Left lung (tissue), 14 donors: ENCODE measurements at places on chromosomes 2 and 18. TPM values are rescaled to one million over a fixed set of nuclear protein-coding genes. Genes with fewer than 3 reads are reported as not detected.
A peak's percentile ranks its signal among the peaks of the same experiment; 100 is the strongest.

GRCh38 chr2:174048243-174048642 lies 83.1 kb upstream of the SP3 start:
- H3K27ac ChIP-seq, result no peak overlapping the region
- H3K4me1 ChIP-seq, result no peaks in the 10 kb centered on the region
- H3K36me3 ChIP-seq, result no peaks in the 10 kb centered on the region
- no peaks in the 10 kb centered on the region for H3K27me3 ChIP-seq

- H3K4me3 ChIP-seq, result no peak overlapping the region
- peaks cover 4% of the 10 kb centered on the region for H3K27me3 ChIP-seq
- H3K4me1 ChIP-seq, result no peaks in the 10 kb centered on the region
- no peak overlapping the region for H3K27ac ChIP-seq
Observed at GRCh38 chr18:76771192-76771799, 51.1 kb upstream of the ZNF236 start.

GRCh38 chr2:80437959-80438358 lies 133.4 kb upstream of the LRRTM1 start:
- no peaks in the 10 kb centered on the region for H3K4me1 ChIP-seq
- no peaks in the 10 kb centered on the region for H3K27me3 ChIP-seq
- H3K27ac ChIP-seq, result no peak overlapping the region
- DNase-seq, result no peak
- no peak overlapping the region for H3K4me3 ChIP-seq

GRCh38 chr2:7609556-7609955 lies 692.3 kb downstream of the RNF144A start:
- H3K4me3 ChIP-seq, result no peak overlapping the region
- DNase-seq, result no peak
- H3K27me3 ChIP-seq, result no peaks in the 10 kb centered on the region
- H3K4me1 ChIP-seq, result no peaks in the 10 kb centered on the region
- no peak overlapping the region for H3K27ac ChIP-seq
- no peaks in the 10 kb centered on the region for H3K36me3 ChIP-seq

GRCh38 chr2:150332383-150332782 lies 155.1 kb downstream of the RND3 start:
- H3K4me1 ChIP-seq, result no peaks in the 10 kb centered on the region
- H3K27ac ChIP-seq, result no peak overlapping the region
- no peak for DNase-seq
- H3K36me3 ChIP-seq, result no peaks in the 10 kb centered on the region
- H3K4me3 ChIP-seq, result no peak overlapping the region
- H3K27me3 ChIP-seq, result no peaks in the 10 kb centered on the region

DNA sequence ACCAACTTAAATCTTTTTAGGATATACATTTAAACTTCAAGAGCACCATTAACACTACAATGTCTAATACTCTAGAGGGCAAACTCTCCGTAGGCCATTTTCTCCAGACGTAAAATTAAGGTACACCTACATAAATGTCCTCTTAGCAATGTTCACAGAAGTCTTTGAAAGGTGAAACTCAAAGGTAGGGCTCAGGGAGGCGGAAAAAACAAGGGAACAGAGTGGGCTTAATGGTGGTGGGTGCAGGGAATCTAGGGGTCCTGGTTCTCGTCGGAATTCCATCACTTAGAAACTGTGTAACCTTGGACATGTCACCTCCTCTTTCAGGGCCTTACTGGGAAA lies 668 bp downstream of the NFU1 start:
- no peaks in the 10 kb centered on the region for H3K36me3 ChIP-seq
- H3K27ac ChIP-seq, result peak overlapping the region; percentile 99

- H3K36me3 ChIP-seq, result peaks cover 13% of the 10 kb centered on the region
- H3K27ac ChIP-seq, result no peak overlapping the region
Observed at GRCh38 chr2:224545884-224546644, 39.1 kb downstream of the CUL3 start.

DNA sequence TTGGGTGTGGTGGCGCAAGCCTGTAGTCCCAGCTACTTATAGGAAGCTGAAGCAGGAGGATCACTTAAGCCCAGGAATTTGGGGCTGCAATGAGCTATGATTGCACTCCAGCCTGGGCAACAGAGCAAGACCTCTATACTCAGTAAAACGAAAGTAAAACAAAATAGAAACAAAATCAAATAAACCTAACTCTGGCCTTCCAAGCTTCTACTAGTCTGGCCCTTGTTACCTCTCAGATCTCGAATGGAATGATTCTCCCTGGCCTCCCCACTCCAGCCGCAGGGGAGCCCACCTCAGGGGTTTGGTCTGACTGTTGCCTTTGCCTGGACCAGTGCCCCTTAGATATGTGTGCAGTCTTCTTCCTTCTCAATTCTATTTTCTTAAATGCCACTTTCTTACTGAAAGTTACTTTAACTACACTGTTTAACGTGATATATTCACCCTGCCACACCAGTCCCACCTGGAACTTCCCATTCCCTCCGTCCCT lies 160.0 kb upstream of the GCFC2 start:
- DNase-seq, result no peak
- H3K27me3 ChIP-seq, result no peaks in the 10 kb centered on the region
- no peak overlapping the region for H3K27ac ChIP-seq
- no peaks in the 10 kb centered on the region for H3K4me1 ChIP-seq
- H3K4me3 ChIP-seq, result no peak overlapping the region
- H3K36me3 ChIP-seq, result no peaks in the 10 kb centered on the region

- no peak for DNase-seq
- H3K4me3 ChIP-seq, result no peak overlapping the region
- H3K27ac ChIP-seq, result no peak overlapping the region
- peaks cover 14% of the 10 kb centered on the region for H3K4me1 ChIP-seq
- no peaks in the 10 kb centered on the region for H3K36me3 ChIP-seq
- no peaks in the 10 kb centered on the region for H3K27me3 ChIP-seq
Observed at GRCh38 chr2:168992026-168992425, 39.1 kb downstream of the ABCB11 start.

GRCh38 chr2:30341500-30342267 lies 105.4 kb upstream of the LCLAT1 start:
- no peaks in the 10 kb centered on the region for H3K4me1 ChIP-seq
- no peak overlapping the region for H3K27ac ChIP-seq
- DNase-seq, result no peak
- no peak overlapping the region for H3K4me3 ChIP-seq
- no peaks in the 10 kb centered on the region for H3K27me3 ChIP-seq

DNA sequence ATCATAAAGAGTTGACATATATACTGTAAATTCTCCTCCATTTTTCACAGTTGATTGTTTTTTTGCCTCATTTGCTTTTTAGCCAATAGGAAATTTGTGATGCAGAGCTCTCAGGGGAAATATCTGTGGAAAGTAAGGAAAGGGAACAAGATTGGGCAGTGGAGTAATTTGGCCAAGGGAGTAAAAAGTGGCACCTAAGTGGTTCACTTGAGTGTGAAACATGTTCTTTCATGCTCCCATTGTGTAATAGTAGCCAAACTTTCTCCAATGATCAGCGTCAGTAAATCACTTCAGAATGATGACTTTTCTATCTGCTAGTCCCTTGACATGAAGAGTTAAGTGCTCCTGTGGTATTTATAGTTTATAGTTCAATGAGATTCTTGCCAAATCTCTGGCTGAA lies 141.9 kb upstream of the KCNJ3 start:
- no peak overlapping the region for H3K27ac ChIP-seq
- DNase-seq, result no peak
- no peaks in the 10 kb centered on the region for H3K4me1 ChIP-seq
- H3K27me3 ChIP-seq, result no peaks in the 10 kb centered on the region
- no peaks in the 10 kb centered on the region for H3K36me3 ChIP-seq

GRCh38 chr2:67880291-67880761 lies 182.5 kb downstream of the C1D start:
- H3K4me3 ChIP-seq, result no peak overlapping the region
- H3K36me3 ChIP-seq, result no peaks in the 10 kb centered on the region
- H3K4me1 ChIP-seq, result no peaks in the 10 kb centered on the region
- H3K27ac ChIP-seq, result no peak overlapping the region
- H3K27me3 ChIP-seq, result no peaks in the 10 kb centered on the region
- no peak for DNase-seq

GRCh38 chr2:74223941-74224770 lies 25.7 kb downstream of the MTHFD2 start:
- peaks cover 9% of the 10 kb centered on the region for H3K36me3 ChIP-seq
- peak overlapping the region; percentile 16 for H3K27ac ChIP-seq
- H3K4me1 ChIP-seq, result peaks cover 7% of the 10 kb centered on the region
- DNase-seq, result no peak
- no peak overlapping the region for H3K4me3 ChIP-seq
- no peaks in the 10 kb centered on the region for H3K27me3 ChIP-seq

GRCh38 chr2:13515254-13515653 lies 798.5 kb downstream of the TRIB2 start:
- H3K27ac ChIP-seq, result no peak overlapping the region
- H3K4me1 ChIP-seq, result no peaks in the 10 kb centered on the region
- no peak overlapping the region for H3K4me3 ChIP-seq
- no peak for DNase-seq
- no peaks in the 10 kb centered on the region for H3K36me3 ChIP-seq

Gene TCF23
- total RNA-seq, result 0.50 TPM

Gene GAREM1
- total RNA-seq, result 10.9 TPM

Gene VAMP8
- 176 TPM for total RNA-seq

Gene EML6
- total RNA-seq, result 0.73 TPM

Gene NBAS
- total RNA-seq, result 36.6 TPM

Gene NMUR1
- 0.96 TPM for total RNA-seq
